ENCODE measurements at places on chromosomes 5 and 9.

GRCh38 chr5:119378075-119378700 is 22.4 kb downstream of the TNFAIP8 start:
- no peak for DNase-seq

- no peak for DNase-seq
Observed at GRCh38 chr5:142959683-142960657, 189.8 kb downstream of the ARHGAP26 start.

- no peak for DNase-seq
Observed at GRCh38 chr9:101635473-101635872, 40.7 kb upstream of the PPP3R2 start.

- peak; percentile 5 for DNase-seq
Observed at GRCh38 chr9:78830301-78830700, 533.4 kb downstream of the PSAT1 start.

DNA sequence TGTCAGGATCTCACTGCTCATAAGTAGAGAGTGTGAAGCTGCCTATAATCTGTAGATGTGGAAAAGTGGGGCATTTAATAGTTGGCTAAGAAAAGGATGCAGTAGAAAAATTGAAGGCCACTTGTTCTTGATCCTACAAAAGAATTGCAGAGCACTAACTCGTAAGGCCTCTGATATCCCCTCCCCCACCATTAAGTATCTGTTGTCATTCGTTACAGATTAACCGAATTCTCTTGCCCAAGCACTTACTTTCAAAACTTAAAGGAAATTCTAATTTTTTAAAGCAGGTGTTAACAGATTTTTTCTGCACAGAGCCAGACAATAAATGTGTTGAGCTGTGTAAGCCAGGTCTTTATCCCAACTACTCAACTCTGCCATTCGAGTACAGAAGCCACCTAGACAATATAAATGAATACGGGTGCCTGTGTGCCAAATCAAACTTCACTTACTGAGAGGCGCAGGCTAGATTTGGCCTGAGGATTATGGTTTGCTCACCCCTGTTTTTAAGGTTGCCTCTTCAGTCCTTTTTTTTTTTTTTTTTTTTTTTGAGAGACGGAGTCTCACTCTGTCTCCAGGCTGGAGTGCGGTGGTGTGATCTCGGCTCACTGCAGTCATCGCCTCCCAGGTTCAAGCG is 234.8 kb downstream of the RFK start:
- no peak for DNase-seq

GRCh38 chr5:175772747-175773533 is 98.4 kb upstream of the CPLX2 start:
- no peak for DNase-seq

- DNase-seq = no peak
Observed at GRCh38 chr9:97969014-97969413, 14.1 kb upstream of the ANP32B start.

DNA sequence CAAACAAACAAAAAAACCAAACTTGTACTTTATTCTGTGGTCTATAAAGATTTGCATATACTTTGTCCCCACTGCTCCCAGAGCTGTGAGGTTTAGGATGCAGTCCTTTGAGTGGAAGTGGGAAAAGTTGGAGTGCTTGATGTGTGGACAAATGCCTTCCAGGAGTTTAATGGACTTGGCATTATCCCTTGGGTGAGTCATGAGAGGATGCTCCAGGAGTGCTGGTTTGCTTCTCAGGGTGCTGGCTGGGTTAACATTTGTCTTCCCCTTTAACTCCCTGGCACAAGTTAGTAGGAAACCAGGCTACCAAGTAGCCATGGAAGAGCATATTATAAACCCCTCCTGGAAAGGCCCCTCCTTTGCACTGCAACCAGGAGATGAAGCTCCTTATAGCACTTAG is 417.4 kb upstream of the RIOK2 start:
- DNase-seq = no peak

GRCh38 chr9:86093788-86094555 is 5.4 kb downstream of the GOLM1 start:
- no peak for DNase-seq

- no peak for DNase-seq
Observed at GRCh38 chr5:145157841-145158240, 677.3 kb downstream of the PRELID2 start.

- no peak for DNase-seq
Observed at GRCh38 chr9:126299706-126300276, 26.8 kb upstream of the MVB12B start.

DNA sequence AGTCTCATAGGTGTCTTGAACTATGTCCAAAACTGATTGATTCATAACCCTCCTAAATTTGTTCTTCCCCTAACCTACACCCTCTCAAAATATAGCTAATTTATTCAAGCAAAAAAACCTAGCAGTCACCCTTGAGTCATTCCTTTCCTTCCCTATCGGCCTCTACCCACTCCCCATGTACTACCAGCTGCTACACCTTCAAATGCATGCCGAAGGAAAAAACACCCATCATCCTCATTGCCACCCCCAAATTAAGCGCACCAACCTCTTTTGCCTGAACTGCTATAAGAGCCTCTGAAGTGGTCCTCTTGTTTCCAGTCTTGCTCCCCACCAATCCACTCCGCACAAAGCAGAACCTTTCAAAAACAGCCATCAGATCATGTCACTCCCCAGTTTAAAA is 12.6 kb downstream of the LIFR start:
- no peak for DNase-seq

DNA sequence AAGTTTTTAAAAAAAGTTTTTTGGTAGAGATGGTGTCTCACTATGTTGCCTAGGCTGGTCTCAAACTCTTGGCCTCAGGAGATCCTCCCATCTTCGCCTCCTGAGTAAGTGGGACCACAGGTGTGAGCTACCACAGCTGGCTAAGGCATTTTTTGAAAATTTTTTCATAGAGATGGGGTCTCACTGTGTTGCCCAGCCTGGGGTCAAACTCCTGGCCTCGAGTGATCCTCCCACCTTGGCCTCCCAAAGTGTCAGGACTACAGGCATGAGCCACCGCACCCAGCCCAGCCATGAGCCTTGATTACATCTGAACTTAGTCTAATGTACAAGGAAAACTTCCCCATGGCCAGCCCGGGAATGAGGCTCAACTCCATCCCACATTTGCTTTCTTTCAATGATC is 77.5 kb upstream of the PCA3 start:
- no peak for DNase-seq

DNA sequence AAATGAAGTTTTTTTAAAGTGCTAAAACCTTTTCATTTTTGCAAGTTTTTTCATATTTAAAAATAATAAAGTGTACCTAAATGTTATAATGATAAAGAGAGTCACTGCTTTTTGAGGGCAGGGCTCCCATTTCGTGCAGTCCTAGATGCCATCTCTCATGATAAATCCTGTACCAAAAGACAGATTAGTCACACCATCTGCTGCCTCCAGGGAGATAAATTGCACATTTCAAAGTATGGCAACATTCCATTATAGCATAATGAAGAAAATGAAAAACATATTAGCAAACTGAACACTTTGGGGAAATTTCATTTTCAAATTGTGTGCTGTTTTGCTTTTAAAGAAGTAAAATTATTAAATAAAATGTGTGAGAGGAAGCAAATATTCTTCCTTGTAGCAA is 257.2 kb downstream of the KIAA0825 start:
- DNase-seq = no peak

GRCh38 chr5:65355301-65355700 is 126.4 kb downstream of the ADAMTS6 start:
- DNase-seq = no peak

DNA sequence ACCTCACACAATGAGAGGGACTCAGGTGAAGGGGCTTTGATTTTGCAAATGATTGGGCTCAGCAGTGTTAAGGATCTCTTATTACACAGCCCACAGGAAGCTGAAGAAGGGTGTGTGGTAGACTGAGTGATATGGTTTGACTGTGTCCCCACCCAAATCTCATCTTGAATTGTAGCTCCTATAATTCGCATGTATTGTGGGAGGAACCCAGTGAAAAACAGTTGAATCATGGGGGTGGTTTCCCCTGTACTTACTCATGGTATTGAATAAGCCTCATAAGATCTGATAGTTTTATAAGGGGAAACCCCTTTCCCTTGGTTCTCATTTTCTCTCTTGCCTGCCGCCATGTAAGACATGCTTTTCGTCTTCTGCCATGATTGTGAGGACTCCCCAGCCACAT is 132.5 kb upstream of the FBXL7 start:
- no peak for DNase-seq

DNA sequence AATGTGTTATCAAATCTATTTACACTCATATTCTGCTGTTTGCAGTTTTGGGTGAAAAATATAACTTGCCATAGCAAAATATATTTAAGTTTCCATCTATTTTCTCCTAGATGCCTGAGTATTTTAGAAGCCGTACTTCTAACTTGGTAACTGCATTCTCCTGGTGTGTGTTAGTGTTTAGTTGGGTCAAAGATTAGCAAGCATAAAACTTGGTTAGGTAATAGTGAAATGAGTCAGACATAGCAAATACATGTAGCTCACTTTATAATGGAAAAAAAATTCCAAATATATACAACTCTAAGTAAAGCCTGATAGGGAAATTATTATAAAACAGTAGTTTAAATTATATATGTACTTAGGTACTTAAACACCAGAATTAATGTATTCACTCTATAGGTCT is 640.7 kb upstream of the ST8SIA4 start:
- no peak for DNase-seq

- DNase-seq = peak; percentile 22
Observed at GRCh38 chr9:90864779-90865178, 63.2 kb downstream of the SYK start.

GRCh38 chr9:136578915-136579649 is 33.2 kb upstream of the NOTCH1 start:
- no peak for DNase-seq

DNA sequence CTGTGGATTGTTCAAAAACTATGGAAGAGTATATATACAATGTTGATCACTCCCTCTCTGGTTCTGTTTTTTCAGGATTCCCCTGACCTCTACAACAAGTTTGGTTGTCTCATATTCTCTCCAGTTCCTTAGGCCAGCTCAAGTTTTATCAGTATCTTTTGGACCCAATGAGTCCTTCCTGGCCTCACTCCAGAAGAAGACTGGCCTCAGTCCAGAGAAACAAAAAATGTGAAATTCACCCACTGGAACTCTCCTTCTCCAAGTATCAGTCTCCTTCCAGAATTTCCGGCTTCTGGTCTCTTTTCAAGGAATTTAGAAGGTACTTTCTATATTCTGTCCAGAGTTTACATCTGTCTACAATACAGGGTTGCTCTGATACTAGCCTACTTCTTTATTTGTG is 537.8 kb upstream of the FTMT start:
- DNase-seq = no peak
